ENCODE measurements at places on chromosomes 12 and 14. TPM values are rescaled to one million over a fixed set of nuclear protein-coding genes. Genes with fewer than 3 reads are reported as not detected.
A peak's percentile ranks its signal among the peaks of the same experiment; 100 is the strongest.

- no peak for DNase-seq
Measured at GRCh38 chr12:66335746-66336145, 33.5 kb downstream of the HELB start.

GRCh38 chr12:106106892-106107291, 31.9 kb downstream of the NUAK1 start:
- no peak for DNase-seq

GRCh38 chr14:54225457-54226060, 171.2 kb upstream of the CDKN3 start:
- no peak for DNase-seq

DNA sequence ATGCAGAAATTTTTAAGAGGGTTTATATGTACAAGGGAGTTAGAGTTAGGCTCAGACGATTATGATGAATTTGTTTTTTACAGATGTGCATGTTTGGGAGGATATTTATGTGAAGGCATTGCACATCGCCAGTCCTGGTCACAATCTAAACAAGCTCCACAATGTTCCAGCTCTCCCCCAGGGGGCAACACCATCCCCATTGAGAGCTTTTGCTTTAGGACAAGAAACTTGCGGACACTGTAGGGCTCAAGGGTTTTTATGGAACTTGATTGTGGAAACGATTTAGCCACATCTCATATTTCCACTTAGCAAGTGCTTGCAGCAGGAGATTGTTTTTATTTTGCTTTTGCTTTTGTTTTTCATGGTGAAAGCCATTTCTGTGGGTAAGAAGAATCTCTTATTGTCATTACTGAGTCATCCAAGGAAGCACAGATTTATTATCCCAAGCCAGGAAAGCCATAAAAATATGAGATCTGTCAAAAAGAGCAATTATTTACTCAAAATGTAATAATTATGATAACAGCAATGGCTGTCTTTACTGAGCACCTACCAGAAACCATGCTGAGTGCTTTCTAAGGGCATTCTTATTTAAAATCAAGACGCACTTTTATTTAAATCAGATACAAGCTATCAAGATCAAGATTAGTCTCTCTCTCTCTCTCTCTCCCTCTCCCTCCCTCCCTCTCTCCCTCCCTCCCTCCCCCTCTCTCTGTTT, 276.7 kb upstream of the SRRM4 start:
- no peak for DNase-seq

- no peak for DNase-seq
Measured at GRCh38 chr12:67876305-67876915, 112.8 kb upstream of the IFNG-AS1 start.

- no peak for DNase-seq
Measured at GRCh38 chr14:94016446-94016976, 9.6 kb upstream of the OTUB2 start.

GRCh38 chr14:68894802-68895703, 84.0 kb downstream of the ACTN1 start:
- DNase-seq = peak; percentile 55

DNA sequence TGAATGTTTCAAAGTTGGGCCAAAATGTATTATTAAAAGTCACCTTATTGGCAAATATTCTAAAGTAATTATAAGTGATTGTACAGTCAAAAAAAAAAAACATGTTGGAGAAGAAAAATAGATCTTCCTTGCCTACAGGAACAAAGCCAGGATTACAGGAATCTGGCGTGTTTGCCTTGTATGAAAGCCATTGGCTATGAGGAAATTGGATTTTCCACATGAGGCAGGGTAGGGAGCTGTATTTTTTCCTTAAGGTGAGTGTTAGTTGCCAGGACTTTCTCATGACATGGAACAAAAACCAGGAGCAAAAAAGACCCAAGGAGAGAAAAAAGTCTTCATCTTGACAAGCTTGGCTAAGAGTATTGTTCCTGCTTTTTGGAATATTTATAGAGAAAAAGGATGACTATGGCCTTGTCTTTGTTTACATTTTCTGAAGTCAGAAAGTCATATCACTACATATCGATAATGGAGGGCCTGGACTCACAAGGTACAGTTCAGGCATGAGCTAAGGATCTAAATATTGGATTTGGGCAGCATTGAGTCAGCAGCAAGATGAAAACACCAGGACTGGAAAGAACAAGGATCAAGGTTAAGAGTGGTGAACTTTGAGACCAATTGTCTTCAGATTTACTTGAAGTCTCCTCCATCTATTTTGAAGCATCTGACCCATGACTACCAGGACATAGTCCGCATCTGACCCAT, 68.4 kb upstream of the FLRT2 start:
- DNase-seq = no peak

The CNTN1 gene
- total RNA-seq = not detected

The PRDM4 gene
- 38.7 TPM for total RNA-seq

- DNase-seq = no peak
Measured at GRCh38 chr12:5864301-5864700, 80.8 kb downstream of the ANO2 start.

DNA sequence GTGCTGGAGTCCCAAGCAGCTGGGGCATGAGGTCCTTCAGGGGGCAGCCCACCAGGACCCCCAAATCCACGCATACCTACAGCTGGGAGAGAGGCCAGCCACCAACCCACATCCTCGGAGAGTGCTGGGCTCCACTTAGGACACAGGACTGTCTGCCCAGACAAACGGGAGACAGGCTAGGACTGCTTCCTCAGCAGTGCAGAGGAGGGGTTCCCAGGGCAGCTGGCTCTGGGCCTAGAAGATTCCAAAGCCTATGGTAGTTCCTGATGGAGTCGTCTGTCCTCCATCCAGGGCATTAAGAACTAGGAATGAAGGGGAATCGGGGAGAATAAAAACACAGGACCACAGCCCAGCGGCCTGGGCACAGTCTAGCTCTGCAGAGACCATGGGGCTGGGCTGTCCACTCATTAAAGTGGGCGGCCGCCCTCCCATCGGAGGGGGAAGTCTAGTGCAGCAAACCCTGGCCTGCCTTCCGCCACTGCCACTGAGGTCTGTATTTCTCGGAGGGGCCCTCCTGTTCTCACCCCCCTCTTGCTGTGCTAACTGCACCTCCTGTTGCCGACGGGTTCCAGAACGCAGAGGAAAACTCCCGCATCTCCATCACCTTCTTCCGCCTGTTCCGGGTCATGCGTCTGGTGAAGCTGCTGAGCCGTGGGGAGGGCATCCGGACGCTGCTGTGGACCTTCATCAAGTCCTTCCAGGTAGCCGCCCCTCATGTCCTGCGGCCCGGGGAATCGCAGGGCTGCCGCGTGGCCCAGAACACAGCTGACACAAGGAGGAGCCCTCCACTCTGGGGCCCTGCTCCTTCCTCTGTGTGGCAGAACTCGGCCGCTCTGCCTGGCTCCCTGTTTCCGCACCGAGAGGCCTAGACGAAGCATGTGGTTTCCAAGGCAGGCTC, 143.5 kb upstream of the FKBP4 start:
- DNase-seq = no peak

The PDE3A gene
- total RNA-seq = not detected

DNA sequence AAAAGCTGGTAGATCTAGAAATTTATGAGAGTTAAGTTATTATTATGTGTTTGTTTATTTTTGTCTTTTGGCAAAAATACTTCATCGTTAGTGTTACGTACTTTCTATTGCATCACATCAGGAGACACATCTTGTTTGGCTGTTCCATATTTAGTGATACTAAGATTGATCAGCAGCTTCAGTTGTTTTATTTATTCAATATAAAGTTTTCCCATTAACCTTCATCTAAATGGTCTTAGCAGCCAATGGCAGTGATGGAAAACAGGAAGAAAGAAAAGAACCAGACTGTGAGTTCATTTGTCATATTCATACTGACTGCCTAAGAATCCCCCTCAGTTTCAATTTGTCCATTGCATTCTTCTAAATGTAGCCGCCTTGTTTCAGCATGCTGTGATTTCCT, 122.3 kb downstream of the METTL25 start:
- no peak for DNase-seq

All from LHCN-M2 (cell line).